ENCODE measurements at places on chromosomes 5 and 9. TPM values are rescaled to one million over a fixed set of nuclear protein-coding genes. Genes with fewer than 3 reads are reported as not detected.

Gene PCDHB5
- total RNA-seq = 1.6 TPM

Gene GLRX
- total RNA-seq = 111 TPM

Gene TRMO
- 6.5 TPM for total RNA-seq

Gene MSX2
- 1.4 TPM for total RNA-seq

Gene HAVCR1
- not detected for total RNA-seq

Gene SLC34A3
- not detected for total RNA-seq

- no peak for DNase-seq
These were observed 82.3 kb upstream of the AGXT2 start for GRCh38 chr5:35129921-35130485.

GRCh38 chr5:6636293-6636692 lies 3.1 kb downstream of the SRD5A1 start:
- DNase-seq = no peak

DNA sequence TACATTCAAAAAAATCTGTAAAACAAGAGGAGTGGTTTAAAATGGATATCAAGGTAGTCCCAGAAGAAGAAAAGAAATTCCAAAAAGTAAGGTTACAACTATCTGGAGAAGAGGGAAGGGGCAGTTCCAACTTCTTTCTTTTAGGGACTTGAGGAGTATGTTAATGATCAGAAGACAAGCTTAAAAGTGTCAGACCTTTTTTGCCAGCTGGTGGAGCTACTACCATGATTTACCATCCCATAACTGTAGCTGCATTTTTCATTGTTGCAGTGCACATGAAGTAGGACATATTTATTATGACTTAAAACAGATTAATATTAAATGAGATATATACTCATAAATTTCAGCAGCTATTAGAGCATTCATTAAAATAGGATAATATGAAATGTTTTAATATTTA lies 158.5 kb upstream of the RGS7BP start:
- no peak for DNase-seq

DNA sequence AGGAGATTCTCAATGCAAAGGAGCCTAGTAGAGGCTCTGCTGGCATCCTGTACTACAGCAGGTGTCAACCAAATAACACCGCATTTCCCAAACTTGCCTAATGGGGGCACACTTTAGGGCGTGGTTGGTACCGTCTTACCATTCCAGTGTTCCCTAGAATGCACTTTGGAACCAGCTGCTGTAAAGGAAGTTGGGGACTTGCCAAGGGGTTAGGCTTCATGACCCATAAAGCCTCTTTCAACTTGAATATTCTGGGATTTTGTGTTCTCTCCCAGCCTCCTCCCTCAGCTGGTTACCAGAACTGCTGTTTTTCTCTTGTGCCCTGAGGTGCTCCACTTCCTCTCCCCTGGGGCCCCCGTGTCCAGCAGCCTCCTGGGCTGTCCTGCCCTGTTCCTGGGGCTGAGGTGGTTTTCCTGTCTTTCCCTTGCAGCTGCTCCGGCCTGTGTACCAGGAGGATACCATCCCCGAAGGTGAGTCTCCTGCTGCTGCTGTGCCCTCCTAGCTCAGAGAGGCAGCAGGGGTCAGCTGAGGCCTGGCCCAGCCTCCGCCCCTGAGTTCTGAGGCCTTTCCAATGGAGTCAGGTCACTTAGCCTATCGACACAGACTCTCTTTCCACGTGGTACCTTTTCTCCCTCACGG lies 44.7 kb downstream of the RGS3 start:
- no peak for DNase-seq

GRCh38 chr5:60436518-60436917 lies 263.4 kb downstream of the DEPDC1B start:
- DNase-seq = no peak

DNA sequence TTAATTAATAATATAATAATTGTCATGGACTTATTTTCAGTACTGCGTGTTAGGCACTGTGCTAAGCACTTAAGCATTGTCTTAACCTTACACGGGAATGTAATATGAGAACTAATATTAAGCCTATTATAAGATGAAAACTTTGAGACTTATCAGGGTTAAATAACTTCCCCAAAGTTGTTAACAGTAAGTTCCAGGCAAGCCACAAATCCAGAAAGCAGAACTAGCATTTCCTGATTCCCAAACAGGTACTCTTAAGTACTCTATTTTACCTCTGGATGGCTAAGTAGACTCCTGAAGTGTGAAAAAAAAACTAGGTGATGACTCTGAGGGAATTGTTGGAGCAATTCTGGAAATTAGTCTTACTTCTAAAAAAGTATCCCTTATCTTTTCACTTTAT lies 23.8 kb downstream of the GABRG2 start:
- no peak for DNase-seq

DNA sequence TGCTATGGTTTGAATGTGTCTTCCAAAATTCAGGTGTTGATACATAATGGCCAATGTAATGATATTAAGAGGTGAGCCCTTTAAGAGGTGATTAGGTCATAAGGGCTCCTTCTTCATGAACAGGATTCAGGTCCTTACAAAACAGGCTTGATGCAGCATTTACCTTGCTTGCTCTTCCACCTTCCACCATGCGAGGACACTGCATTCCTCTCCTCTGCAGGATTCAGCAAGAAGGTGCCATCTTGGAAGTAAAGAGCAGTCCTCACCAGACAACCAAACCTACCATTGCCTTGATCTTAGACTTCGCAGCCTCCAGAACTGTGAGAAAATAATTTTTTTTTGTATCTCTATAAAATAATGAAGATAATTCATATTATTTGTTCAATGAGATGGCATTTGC lies 314.0 kb upstream of the SMARCA2 start:
- no peak for DNase-seq

GRCh38 chr5:142012186-142012785 lies 541 bp downstream of the GNPDA1 start:
- DNase-seq = no peak

- peak; percentile 96 for DNase-seq
These were observed 18.4 kb upstream of the EGFL7 start for GRCh38 chr9:136644343-136644592.

- no peak for DNase-seq
These were observed 41.2 kb downstream of the NADK2 start for GRCh38 chr5:36200513-36200912.

DNA sequence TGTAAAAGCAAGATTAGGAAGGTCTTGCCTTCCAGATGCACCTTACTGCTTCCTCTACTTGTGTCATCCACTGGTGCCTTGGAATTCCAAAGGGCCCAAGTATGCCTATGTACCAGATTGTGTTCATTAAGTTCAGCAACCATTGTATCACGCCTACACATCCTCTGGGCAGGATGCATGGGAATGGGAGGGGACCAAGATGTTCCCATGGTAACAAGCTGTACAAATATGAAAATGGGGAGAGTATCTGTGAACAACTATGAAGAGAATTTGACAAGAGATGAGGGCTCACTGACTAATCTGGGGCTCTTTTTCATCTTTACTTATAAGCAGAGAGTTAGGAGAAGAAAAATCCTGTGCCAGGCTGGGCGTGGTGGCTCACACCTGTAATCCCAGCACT lies 137.8 kb upstream of the MAP1B start:
- DNase-seq = no peak
